ENCODE measurements at places on chromosomes 4 and X. TPM values are rescaled to one million over a fixed set of nuclear protein-coding genes. Genes with fewer than 3 reads are reported as not detected.

The C4orf51 gene
- total RNA-seq: not detected

The TNIP3 gene
- 0.71 TPM for total RNA-seq

The GUCY1B1 gene
- total RNA-seq: 0.27 TPM

The NFKB1 gene
- total RNA-seq: 26.0 TPM

The LIMCH1 gene
- total RNA-seq: 45.0 TPM

The VEGFD gene
- 0.32 TPM for total RNA-seq

Measured in A549 treated with CpdA at 1 μM for 4 hours (cell line).